CD4-positive, alpha-beta memory T cell (primary cell): ENCODE measurements at places on chromosomes 3 and 15. TPM values are rescaled to one million over a fixed set of nuclear protein-coding genes. Genes with fewer than 3 reads are reported as not detected.

BCHE gene
- total RNA-seq: not detected

GOLGA8R gene
- total RNA-seq: 4.6 TPM

SLC28A2 gene
- total RNA-seq: not detected

LSAMP gene
- not detected for total RNA-seq

GRCh38 chr15:82641129-82641798 is 5.9 kb downstream of the CPEB1 start:
- DNase-seq: no peak

- no peak for DNase-seq
These were observed 263.0 kb upstream of the ATP11B start for GRCh38 chr3:182530316-182530715.
